ENCODE measurements at places on chromosomes 5 and 9.

DNA sequence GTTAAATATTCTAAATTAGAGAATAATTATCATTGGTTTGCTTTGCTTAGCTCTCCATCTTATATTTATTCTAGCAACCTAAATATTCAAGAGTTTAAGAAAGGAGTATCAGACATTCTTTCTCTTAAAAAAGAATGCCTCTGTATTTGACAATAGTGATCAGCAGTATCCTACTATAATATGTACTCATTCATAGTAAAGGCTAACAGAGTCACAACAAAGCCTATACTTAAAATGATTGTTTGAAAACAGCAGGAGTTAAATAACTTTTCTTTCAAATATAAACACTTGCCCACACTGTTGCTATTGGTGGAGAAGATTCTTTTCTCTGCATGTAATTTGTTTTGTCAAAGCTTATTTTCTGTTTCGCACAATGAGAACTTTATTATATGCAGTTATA lies 178.4 kb downstream of the PTPRD start:
- DNase-seq, result no peak

GRCh38 chr5:96219580-96220281 lies 213.3 kb downstream of the PCSK1 start:
- no peak for DNase-seq

GRCh38 chr9:128033609-128034008 lies 33.5 kb downstream of the NAIF1 start:
- no peak for DNase-seq

GRCh38 chr9:104784098-104784497 lies 20.2 kb downstream of the NIPSNAP3B start:
- DNase-seq, result no peak

DNA sequence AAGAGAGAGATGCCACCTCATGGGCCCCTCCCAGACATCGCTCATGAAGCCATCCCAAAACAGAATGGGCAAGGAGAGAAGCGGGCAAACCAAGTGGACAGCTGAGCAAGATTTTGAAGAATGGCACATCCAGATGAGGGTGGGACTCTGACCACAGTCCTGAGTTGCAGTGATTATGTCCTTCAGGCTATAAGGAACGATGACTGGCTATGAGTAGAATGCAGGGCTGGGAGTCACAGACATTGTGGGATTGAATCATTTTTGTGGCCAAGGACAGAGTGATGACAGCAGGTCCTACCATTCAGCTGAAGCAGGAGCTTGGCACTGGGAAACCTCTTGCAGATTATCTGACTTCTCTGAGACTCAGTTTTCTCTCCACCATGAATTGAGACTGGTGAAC lies 245.7 kb upstream of the SLC30A5 start:
- no peak for DNase-seq

- DNase-seq, result no peak
Observed at GRCh38 chr9:129331772-129332500, 153.9 kb upstream of the IER5L start.

DNA sequence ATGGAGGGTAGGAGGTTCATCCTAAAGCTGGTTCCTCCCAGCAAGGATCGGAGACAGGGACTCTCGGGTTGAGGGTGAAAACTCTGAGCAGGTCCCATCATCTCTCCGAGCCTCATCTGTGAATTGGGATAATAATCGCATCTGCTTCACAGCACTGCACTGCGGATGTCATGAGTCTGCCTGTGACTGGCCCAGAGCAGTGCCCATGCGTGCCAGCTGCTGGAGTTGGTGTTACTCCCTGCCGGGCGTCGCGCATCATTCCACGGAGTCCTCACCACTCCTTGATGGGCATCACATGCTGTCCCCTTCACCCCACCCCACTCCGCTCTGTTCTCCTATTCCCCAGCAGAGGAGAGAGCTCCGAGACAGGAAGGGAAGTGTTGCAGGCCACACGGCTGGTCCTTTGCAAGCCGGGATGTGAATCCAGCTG lies 35.1 kb upstream of the ORM1 start:
- no peak for DNase-seq

- DNase-seq, result no peak
Observed at GRCh38 chr9:129989740-129990139, 53.2 kb downstream of the FNBP1 start.

DNA sequence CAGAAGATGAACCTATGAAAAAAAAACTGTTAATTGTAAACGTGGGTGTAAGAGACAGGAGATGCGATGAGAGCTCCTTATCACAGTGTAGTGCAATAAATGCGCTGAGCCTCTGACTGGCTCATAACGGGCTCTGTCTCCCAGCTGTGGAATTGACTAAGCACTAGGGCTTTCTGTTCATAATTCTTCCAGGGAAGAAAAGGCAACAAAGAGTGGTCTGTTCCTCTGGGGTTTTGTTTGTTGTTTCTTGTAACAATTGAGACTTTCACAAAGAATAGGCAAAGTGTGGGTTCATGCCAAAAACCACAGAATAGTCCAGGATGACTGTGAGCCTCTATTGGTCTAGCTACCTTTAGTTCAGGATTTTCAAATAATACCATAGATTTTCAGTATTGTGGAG lies 39.4 kb downstream of the UBE2QL1 start:
- DNase-seq, result no peak

- no peak for DNase-seq
Observed at GRCh38 chr5:124056991-124057723, 545.2 kb downstream of the CSNK1G3 start.

GRCh38 chr5:138068742-138069600 lies 14.9 kb upstream of the WNT8A start:
- DNase-seq, result peak; percentile 50

DNA sequence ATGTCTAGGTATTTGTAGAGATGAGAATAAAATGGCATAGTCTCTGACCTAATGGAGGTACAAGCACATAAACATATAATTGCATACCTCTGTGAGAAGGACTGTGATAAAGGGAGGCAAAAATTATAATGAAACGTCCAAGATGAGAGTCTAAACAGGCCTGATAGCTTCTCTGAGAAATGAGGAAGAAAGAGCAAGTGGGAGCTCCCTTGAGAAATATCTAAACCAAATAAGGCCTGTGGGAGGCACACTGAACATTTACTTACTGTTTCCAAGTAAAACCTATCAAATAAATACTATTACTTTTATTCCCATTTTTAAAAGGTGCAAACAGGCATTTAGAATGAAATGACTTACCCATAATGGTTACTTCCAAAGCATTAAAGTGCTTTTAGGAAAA lies 125.6 kb upstream of the PAPPA start:
- DNase-seq, result no peak

DNA sequence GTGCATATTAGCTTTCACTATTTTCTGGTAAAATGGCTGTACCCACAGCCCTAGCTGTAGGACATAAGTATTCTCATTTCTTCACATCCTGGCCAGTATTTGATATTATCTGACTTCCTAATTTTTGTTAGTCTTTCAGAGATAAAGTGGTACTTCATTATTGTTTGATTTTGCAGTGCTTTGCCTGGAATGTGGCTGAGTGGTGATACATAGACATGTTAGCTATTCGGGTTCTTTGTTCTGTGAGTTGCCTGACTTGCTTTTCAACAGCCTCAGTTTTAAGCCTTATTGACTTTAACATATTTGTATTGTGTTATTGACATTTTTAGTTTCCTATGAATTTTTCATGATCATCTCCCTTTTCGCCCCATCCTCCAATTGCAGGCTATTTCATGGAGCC lies 161.1 kb downstream of the GABBR2 start:
- DNase-seq, result no peak

- DNase-seq, result no peak
Observed at GRCh38 chr5:55699041-55699688, 13.0 kb downstream of the SLC38A9 start.

- DNase-seq, result peak; percentile 23
Observed at GRCh38 chr9:113712053-113712452, 164.1 kb upstream of the ZNF618 start.

GRCh38 chr5:10631316-10631996 lies 67.6 kb downstream of the ANKRD33B start:
- no peak for DNase-seq

- no peak for DNase-seq
Observed at GRCh38 chr5:152007653-152008335, 83.1 kb upstream of the GLRA1 start.

GRCh38 chr9:109520475-109521132 lies 22.5 kb upstream of the PTPN3 start:
- peak; percentile 29 for DNase-seq

GRCh38 chr5:161138751-161139455 lies 286.9 kb upstream of the ATP10B start:
- DNase-seq, result no peak

DNA sequence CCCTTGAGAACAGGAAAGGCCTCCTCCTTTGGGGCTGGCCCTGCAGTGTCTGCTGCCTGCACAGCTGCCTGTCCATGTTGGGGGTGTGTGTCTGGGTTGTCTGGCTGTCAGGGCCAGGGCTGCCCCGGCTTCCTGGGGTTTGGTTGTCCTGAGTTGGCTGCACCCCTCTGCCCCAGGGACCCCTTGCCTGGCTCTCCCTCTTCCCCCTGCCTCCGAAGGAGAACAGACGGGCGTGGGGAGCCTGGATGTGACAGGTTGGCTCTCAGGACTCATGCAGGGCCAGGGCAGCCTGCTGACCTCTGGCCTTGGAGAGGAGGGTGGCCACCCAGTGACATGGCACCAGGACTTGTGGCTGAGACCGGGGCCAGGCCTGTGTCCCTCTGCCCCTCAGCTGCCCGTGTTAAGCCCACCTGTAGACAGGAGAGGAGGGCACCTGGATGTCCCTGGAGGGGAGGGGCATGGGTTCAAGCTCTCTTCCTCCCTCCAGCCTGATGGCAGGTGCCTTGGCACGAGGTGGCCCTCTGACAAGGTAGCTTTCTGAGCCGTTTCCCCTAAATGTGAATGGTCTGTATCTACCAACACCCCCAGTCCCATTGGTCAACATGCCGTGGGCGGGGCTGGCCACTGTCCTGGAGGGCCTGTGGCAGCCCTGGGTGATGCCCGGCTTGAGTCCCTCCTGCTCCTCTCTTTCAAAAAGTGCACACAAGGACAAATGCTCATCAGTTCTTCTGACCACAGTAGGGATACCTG lies 34.9 kb downstream of the WNK2 start:
- no peak for DNase-seq

DNA sequence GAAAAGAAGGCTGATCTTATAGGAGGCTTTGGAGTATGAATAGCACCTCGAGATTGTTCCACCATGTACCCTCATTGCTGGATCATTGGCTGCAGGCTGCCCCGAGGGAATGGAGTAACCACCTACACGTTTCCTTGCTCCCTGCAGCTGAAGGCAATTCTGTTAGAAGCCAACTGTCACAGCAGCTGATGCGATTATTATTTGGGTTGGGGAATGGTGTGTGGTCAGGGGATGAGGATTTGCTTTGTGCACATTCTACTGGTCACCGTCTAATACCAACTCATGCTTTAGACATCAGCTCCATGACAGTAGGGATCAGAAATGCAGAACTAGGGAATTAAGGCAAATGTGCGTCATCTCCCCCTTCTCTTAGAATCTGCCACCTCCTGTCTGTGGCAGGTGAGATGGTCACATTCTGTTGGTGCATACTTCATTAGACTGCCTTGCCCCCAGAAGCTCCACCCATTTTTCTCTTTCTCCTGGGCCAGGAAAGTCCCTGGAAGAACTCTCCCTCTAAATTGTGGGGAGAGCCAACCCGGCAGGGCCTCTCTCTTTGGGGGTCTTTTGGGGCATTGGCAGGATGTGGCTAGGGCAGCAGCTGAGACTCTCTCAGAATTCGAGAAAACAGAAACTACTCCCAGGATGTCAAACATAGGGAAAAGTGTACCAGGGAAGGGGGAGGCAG lies 32.8 kb downstream of the NEUROG1 start:
- no peak for DNase-seq

GRCh38 chr5:53291528-53291927 lies 182.0 kb upstream of the MOCS2 start:
- DNase-seq, result no peak

GRCh38 chr9:20391208-20391607 lies 231.1 kb downstream of the MLLT3 start:
- DNase-seq, result no peak

Measured in AG04450 (cell line).